Heart left ventricle (tissue), 16 donors: ENCODE measurements at places on chromosomes 7 and 10. TPM values are rescaled to one million over a fixed set of nuclear protein-coding genes. Genes with fewer than 3 reads are reported as not detected.

GRCh38 chr7:69871213-69871885 is 273.1 kb downstream of the AUTS2 start:
- no peak overlapping the region for H3K27ac ChIP-seq
- H3K4me1 ChIP-seq = no peaks in the 10 kb centered on the region
- H3K27me3 ChIP-seq = no peaks in the 10 kb centered on the region
- no peaks in the 10 kb centered on the region for H3K36me3 ChIP-seq

DNA sequence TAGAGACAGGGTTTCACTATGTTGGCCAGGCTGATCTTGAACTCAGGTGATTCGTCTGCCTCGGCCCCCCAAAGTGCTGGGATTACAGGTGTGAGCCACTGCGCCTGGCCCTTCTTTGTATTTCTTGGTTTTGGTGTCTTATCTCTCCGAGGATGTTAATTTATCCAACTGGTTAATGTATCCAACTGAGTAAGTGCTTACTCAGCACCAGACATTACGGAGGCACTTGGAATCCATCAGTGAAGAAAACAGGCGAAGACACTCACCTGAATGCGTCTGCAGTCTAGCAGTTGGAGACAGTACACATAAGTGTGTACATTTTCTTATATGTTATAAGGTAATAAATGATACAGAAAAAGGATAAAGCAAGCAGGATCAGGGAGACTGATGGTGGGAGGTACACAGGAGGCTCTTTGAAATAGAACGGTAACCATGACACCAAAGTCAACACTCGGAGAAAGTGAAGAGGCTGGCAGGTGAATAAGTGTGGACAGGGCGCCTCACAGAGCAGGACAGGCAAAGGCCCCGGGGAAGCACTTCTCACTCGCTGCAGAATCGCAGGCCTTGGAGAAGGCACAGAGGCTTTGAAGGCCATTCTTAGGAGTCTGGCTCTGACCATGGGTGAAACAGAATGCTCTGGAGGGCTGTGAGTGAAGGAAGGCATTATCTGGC is 73.1 kb downstream of the LANCL2 start:
- no peak overlapping the region for H3K27ac ChIP-seq
- peaks cover 35% of the 10 kb centered on the region for H3K4me1 ChIP-seq

- H3K27ac ChIP-seq = no peak overlapping the region
- no peak overlapping the region for H3K4me3 ChIP-seq
- no peaks in the 10 kb centered on the region for H3K4me1 ChIP-seq
- no peak for DNase-seq
- no peaks in the 10 kb centered on the region for H3K36me3 ChIP-seq
- no peaks in the 10 kb centered on the region for H3K27me3 ChIP-seq
These were observed 47.4 kb upstream of the LRRN3 start for GRCh38 chr7:111043561-111043960.

DNA sequence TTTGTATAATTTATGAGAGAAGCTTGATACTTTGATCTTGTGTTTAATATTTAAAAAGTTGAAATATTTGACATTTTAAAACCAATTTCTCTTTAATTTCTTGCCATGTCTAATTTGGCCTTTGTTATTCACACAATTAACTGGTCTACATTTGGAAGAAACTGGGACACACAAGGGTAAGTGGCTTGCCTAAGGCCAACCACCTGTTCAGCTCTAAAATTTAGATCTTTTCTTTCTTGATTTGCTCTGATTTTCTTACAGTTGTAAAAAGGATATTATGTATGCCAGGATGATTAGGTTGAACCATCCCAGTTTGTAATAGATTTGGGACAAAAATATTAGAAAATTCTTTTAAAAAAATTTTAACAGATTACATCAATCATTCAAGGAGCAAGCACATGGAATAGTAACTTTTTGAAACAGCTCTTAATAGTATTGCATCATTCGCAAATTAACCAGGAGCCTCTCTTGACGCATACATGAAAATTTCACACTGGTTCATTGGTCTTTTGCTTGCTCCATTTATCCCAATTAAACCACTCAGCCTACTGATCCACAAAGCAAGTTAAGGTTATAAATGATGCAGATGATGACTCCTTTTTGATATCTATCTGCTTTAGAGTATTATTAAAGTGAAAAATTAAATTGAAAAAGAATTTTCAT is 222.4 kb upstream of the SLC26A5 start:
- H3K4me3 ChIP-seq = no peak overlapping the region
- H3K4me1 ChIP-seq = no peaks in the 10 kb centered on the region
- DNase-seq = no peak
- H3K27me3 ChIP-seq = no peaks in the 10 kb centered on the region
- no peak overlapping the region for H3K27ac ChIP-seq
- no peaks in the 10 kb centered on the region for H3K36me3 ChIP-seq

The PNLIPRP3 gene
- polyA plus RNA-seq = not detected

The PIK3CG gene
- 0.28 TPM for polyA plus RNA-seq

The PAPOLB gene
- polyA plus RNA-seq = 0.11 TPM
